ENCODE measurements at places on chromosomes 2 and 18.

- DNase-seq = no peak
These were observed 28.7 kb downstream of the NIFK start for GRCh38 chr2:121707920-121708361.

GRCh38 chr2:110819711-110820110, 87.3 kb downstream of the ACOXL start:
- no peak for DNase-seq

DNA sequence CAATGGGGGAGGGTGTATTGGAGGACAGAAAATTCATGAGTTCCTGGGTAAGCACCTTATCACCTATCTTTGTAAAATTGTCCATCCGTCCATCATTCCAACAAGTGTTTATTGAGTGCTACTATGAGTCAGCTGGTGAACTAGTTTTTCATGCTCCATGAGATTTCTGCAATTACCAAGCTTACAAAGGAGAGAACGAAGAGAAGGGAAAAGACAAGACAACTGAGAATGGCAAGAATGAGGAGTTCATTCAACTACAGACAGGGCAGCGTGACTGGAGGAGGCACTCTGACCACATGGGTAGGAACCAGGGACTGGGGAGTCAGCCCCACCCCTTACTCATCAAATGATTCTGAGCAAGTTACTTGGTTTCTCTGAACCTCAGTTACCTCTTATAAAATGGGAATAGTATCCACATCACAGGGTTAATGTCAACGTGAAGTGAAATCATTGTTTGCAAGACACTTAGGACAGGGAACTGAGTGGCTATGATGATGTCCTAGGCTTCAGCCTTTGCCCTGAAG, 18.6 kb upstream of the TXNDC2 start:
- DNase-seq = no peak

DNA sequence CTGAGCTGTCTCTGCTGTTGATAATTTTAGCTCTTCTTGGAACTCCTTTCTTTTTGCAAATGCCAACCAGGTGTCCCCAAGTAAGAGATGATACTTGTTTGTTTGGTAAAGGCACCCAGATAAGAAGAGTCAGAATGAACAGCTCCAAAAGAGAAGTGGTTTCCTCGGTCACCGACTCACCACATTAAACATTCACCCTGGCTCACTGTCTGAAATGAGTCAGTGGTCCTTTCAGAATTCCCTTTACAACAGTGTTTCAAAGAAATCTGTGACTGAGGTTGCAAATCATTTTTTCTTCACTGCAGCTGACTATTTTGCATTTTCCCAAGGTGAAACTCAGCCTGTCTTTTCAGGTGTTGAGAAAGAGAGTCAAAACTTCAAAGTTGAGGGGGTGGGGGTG, 16.2 kb upstream of the CXCR4 start:
- no peak for DNase-seq

DNA sequence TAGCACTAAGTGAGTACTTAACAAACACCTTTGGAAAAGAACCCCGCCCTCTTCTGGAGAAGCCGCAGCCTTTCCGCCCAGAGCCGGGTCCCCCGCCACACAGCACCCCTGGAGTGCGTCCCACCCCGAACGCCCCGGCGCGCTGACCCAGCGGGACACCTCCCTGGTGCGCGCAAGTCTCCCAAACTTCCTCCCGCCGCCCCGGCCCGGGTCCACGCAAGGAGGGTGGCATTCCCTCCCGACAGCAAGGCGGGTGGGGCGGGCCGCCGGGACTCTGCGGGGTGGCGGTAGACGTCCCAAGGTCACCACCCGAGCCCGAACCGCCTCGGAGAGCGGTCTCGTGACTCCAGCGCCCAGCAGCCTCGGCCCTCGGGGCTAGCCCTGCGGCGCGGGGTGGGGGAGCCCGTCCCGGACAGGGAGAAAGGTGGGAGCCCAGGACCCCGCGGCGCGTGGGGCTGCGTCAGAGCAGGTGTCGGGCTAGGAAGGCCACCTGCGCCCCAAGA, 598 bp downstream of the CCDC93 start:
- peak; percentile 19 for DNase-seq

DNA sequence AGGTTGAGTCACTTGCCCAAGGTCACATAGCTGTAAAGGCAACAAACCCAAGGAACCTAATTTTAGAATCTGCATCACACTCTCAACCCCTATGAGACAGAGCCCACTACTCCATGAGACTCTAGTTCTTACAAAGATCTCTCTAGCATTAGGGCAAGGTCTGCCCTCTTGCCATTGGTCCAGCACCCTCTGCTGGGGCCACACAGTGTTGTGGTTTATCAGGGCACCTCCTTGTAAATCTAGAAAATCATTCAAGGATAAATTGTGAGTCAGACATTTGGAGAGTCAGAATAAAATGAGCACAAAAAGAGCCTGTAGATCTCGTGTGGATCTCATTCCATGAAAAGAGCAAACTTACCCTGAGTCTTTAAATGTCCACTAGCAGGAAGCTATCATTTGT, 91.2 kb downstream of the SLC8A1 start:
- no peak for DNase-seq

- DNase-seq = no peak
These were observed 209.8 kb upstream of the SH3BP4 start for GRCh38 chr2:234741976-234742375.

DNA sequence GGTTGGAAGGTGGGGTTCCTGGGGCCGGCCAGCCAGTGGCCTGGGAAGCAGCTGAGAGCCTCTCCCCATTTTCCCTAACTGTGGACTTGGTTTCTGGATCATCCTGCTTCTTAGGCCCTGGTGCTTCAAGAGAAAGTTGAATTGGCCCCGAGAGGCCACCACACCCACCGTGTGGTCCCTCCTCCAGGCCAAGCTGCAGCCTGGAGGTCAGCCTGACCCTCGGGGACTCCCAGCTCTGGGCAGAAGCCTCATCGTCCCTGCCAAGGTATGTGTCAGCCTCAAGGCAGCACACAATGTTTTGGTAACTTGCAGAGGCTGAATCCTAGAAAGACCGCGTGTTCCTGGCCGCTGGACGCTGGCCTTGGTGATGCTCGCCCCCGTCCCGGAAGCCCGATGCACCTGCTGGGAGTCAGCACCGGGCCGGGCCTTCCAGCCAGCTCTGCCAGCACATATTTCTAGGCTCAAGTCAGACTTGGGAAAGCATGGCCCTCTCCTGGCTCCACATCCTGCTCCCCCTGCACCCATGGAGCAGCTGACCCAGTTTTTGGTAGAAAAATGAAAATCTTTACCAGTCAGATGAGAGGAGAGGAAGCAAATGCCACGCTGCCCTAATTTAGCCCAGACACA, 72.6 kb downstream of the ACTR2 start:
- DNase-seq = no peak

DNA sequence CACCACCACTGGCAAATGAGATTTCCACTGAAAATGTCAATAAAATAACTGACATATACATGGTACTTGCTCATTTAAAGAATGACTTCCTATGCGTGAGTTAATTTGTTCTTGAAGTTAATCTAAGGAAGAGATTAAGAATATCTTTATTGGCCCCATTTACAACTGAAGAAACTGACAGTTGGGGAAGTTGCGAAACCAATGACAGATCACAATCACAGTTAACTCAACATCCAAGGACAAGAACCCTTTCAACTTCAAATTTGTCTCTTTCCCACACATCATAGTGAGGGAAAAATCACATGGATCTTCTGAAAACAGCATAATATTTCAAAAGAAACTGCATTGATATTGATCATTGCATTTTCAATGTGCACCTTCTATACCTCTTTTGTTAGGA, 565.4 kb downstream of the IRS1 start:
- DNase-seq = no peak

- no peak for DNase-seq
These were observed 638.6 kb downstream of the ERBB4 start for GRCh38 chr2:211900000-211900399.

- DNase-seq = peak; percentile 14
These were observed 900 bp downstream of the C18orf32 start for GRCh38 chr18:49486134-49486533.

DNA sequence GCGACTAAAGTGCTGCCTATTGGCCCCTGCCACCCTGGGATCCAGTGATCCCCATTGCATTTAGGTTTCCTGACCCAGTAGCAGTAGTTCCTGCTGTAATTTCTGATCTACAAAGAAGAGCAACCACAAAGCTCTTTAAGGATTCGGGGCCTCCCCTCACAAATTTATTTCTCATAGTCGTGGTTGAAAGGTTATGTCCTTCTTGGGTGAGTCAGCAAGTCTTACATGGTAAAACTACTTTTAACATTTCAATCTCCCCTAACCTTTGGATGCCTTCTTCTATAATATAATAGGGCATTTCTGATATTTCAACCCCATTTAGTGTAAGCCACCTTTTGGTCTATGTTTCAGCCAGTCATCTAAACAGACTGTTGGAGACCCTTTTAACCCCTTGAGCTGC, 14.9 kb downstream of the PIKFYVE start:
- DNase-seq = no peak

DNA sequence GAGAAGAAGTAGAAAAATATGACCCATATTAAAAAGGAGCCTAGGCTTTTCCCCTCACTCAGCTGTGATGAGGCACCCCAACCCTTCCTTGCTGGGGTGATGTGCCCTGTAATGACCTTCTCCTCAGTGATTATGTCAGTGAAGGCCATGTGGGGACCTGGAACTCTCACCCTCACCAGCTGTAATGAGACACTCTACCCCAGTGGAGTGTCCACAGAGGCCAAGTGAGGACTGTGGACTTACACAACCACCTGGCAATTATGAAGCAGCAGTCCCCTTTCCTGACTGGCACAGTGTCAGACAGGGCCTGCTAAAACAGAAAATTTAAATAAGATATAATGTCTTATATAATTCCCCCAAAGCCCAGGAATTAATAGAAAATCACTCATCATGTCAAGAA, 54.2 kb downstream of the SEMA4F start:
- no peak for DNase-seq

GRCh38 chr2:6148882-6149281, 456.7 kb downstream of the SOX11 start:
- DNase-seq = no peak

DNA sequence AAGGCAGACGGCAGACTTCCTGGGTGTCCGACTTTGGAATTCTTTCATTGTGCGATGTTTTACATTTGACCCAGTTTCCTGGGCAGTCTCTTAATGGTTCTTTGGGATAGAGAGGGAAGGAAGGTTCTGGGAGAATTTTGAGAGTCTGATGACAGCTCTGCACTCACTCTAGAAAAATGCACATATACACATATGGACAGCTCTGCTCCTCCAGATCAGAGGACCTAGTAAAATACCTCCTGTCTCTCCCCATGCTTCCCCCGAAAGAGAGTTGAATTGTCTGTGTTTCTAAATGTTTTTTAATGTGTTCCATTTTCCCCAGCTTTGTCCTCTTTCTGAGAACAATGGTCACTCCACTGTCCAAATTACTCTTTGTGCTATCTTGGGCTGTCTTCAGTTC, 102.0 kb upstream of the CXCR4 start:
- DNase-seq = no peak

DNA sequence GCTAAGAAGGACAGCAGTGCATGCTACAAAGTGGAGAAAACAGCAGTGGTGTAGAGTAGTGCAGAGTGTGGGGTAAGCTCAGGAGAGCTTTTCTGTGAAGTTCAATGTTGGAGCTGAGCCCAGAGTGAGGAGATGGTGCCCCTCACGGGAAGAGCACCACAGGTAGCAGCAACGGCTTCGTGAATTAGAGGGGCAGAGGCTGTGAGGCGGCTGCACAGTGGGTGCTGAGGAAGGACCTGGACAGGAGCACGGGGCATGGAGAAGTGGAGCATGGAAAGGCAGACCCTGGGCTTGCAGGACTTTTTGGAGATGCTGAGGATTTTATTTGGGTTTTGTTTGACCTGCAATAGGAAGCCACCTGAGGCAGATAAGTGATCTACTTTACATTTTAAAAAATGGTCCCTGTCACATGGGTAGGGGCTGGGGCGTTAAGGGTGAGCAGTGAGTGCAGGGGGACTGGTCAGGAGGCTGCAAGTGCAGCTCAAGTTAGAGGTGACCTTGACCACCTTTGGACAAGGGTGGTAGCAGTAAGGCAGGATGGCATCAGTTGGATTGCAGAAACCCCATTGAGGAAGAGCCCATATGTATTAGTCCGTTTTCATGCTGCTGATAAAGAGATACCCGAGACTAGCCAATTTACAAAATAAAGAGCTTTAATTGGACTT, 85.0 kb downstream of the MYCN start:
- DNase-seq = no peak

- no peak for DNase-seq
These were observed 37.7 kb downstream of the CD302 start for GRCh38 chr2:159760326-159760725.

DNA sequence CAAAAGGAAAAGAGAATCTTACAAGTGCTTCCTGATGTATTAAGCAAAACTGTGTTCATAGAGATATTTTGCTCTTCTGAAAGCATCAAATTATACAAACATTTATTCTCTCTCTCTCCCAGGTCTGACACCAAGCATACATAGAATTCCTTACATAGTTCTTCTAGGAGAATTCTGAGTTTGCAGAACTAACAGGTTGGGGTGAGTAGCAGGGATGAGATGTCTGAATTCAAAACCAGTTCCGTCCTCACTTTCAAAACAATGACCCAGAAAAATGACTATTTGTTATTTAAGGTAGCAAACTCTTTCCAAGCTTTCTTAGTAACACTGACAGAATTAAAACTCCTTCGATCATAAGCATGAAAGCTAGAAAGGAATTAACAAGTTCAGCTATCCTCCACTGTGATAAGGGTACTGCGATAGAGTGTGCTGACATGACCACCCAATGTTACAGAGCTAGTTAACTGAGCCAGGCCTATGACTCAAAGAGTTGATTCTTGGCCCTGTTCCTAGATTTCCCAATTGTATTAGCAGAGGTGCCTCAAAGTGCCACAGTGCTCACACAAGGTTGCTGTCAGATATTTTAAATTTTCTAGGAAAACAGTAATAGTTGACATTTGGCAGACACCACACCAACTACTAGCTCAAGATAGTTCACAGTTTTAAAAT, 85.8 kb upstream of the SETBP1 start:
- DNase-seq = no peak

DNA sequence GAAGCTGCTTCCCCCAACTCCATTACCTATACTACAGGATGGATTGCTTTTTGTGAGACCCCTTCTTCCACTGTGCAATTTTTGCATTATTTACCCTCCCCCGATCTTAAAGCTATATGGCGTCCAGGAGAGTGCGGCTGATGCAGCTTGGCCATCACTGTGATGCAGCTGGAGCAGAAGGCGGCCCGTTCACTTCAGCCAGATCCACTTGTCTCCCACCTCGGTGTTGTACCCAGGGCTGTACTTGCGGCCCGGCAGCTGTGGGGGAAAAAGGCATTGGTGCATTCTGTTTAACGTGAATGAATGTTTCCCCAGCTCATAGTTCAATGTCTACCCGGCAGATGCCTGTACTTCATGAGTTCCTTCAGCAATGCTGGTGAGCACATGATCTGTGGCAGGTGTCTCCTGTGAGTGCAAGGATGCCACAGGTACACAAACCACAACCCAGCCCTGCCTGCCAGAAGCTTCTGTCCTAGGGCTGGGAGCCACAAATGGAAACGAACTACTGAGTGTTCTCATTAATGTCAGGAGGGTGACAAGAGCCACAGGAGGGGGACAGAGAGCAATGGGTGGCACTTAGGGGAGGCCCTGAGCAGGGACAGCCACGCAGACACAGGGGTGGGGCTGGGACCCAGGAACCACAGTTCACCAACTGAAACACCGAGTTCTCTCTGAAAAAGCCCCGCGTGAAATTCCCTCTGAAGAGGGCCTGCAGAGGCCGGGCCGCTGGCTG, 64.0 kb downstream of the NDUFA10 start:
- DNase-seq = peak; percentile 17
